ENCODE measurements at places on chromosomes 2 and 18.

- no peak for ATAC-seq
Observed at GRCh38 chr2:143068509-143068908, 60.7 kb upstream of the ARHGAP15 start.

GRCh38 chr2:62923881-62924280 is 126.7 kb upstream of the OTX1 start:
- ATAC-seq, result no peak

- no peak for ATAC-seq
Observed at GRCh38 chr2:168416555-168416954, 39.5 kb upstream of the CERS6 start.

DNA sequence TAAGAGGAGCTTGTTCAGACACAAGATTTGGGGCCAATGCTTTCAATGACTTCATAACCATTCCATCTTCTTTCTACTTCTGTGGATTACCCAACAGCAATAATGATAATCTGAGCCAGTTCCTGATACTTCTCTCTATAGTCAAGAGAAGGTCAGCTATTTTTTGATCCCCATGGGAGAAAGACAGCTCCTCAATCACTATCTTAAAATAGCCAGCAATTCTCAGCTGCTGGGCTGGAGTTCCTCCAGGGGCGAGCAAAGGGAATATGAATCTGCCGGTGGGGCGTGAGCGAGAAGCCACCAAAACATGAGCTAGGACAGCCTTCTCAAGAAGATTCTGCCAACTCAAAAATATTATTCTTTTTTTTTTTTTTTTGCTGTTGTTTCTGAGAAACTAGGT is at the start of gene TMEM182:
TMEM182 (plus strand) TSS at position 269 of the 400 bp plus-strand sequence. CDS start 187 bp downstream, outside the sequence.
- ATAC-seq, result no peak
